Sciatic nerve (tissue), 2 donors: ENCODE measurements at places on chromosomes 7 and 10. TPM values are rescaled to one million over a fixed set of nuclear protein-coding genes. Genes with fewer than 3 reads are reported as not detected.

CYP3A5 gene
- 4.6 TPM for total RNA-seq

MYOF gene
- total RNA-seq, result 76.2 TPM

SFTPA1 gene
- total RNA-seq, result 6.3 TPM

CFAP69 gene
- total RNA-seq, result 36.1 TPM

ZNF467 gene
- total RNA-seq, result 10.1 TPM

ELOVL3 gene
- total RNA-seq, result not detected

PRTFDC1 gene
- total RNA-seq, result 4.7 TPM

AIFM2 gene
- total RNA-seq, result 14.1 TPM

ABCA13 gene
- 7.6 TPM for total RNA-seq

CTTNBP2 gene
- total RNA-seq, result 21.5 TPM

FRAT1 gene
- 4.1 TPM for total RNA-seq

MYO1G gene
- 8.8 TPM for total RNA-seq

CCDC3 gene
- 114 TPM for total RNA-seq

DPYSL4 gene
- 0.31 TPM for total RNA-seq

AASS gene
- 54.3 TPM for total RNA-seq

DNA sequence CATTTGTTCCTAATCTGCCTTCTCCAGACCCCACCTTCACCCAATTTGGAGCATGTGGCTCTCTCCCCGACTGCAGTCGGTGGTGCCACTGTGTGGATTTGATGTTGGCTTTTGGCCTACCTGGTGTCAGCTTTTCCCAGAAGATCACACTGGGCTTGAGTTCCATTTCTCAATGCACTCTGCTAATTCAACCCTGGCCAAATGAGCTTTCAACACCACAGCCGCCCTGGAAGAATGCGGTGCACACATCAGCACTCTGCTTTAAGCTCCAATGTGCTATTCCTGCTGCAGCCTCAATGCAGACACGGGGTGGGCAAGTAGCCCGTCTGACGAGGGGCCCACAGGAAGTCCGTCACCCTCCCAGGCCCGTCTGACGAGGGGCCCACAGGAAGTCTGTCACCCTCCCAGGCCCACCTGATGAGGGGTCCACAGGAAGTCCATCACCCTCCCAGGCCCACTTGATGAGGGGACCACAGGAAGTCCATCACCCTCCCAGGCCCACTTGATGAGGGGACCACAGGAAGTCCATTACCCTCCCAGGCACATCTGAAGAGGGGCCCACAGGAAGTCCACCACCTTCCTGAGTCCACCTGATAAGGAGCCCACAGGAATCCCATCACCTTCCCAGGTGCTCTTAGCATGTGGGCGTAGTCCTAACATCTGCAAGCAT, 64.4 kb downstream of the ASB13 start:
- no peak for DNase-seq

DNA sequence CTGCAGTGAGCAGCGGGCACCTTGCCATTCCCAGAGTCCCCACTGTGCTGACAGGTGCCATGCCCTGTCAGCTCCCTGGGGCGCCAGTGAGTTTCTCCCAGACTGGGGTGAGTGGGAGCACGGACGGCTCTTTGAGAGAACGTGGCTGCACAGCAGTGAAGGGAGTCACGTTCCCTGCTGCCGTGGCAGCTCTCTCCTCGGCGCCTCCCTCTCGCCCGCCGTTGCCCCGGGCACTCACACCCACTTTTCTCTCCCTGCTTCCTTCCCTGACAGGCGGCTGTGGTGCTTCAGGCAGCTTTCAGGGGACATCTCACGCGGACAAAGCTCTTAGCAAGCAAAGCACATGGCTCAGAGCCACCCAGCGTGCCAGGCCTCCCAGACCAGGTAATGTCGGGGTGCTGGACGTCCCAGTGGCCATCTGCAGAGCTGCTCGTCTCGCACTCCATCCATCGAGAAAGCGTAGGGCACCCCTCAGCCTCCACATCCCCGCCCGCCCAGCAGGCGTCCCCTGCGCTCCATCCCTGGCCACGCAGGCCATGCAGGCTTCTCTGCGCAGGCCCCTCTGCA, 27.1 kb upstream of the TTYH3 start:
- DNase-seq, result no peak

- DNase-seq, result no peak
Measured at GRCh38 chr10:113450046-113450804, 102.6 kb upstream of the HABP2 start.

- no peak for DNase-seq
Measured at GRCh38 chr10:47365431-47366180, 17.4 kb downstream of the RBP3 start.

GRCh38 chr7:22672846-22673680, 53.9 kb upstream of the IL6 start:
- no peak for DNase-seq

GRCh38 chr10:71371750-71372166, 25.0 kb upstream of the CDH23 start:
- no peak for DNase-seq

- DNase-seq, result no peak
Measured at GRCh38 chr7:1060315-1061072, 16.1 kb downstream of the GPR146 start.

- no peak for DNase-seq
Measured at GRCh38 chr10:129854796-129855705, 109.0 kb downstream of the EBF3 start.

GRCh38 chr10:35884657-35885071, 242.6 kb upstream of the FZD8 start:
- DNase-seq, result no peak

DNA sequence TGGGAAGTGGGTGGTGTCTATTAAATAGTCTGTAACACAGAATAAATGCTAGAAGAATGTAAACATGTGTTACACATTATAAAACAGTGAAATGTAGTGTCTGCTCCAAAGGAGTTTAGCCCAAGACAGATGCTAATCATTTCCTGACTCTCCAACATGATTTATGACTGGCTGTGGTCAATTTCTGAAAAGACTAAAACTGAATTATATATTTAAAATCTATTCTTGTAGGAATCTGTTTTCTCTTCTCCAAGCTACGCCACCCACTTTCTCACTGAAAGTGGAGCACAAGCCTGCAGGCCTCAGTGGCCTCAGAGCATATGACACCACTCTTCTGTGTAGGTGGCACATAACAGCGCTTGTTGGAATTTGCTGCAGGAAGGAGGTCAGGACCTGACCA, 44.4 kb downstream of the CTTNBP2 start:
- DNase-seq, result no peak

- no peak for DNase-seq
Measured at GRCh38 chr7:104240401-104240800, 32.6 kb upstream of the ORC5 start.

- no peak for DNase-seq
Measured at GRCh38 chr7:92622685-92623084, 32.5 kb upstream of the FAM133B start.

DNA sequence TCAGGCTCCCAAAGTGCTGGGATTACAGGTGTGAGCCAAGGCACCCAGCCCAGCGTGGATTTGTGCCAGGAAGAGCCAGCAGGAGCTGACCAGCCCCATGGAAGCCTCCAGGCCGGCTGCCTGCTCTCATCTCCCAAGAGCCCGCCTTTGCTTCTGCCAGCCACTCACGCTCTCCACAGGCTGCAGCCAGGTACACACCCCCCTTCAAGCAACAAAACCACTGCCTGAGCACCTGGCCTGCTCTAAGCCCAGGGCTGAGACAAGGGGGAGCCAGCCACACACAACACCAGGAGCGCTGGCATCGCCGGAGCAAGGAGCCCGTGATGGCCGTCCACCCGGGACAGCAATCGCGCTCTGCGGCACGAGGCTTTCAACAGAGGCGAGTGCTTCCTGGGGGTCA, 34.5 kb downstream of the MAD1L1 start:
- DNase-seq, result no peak

DNA sequence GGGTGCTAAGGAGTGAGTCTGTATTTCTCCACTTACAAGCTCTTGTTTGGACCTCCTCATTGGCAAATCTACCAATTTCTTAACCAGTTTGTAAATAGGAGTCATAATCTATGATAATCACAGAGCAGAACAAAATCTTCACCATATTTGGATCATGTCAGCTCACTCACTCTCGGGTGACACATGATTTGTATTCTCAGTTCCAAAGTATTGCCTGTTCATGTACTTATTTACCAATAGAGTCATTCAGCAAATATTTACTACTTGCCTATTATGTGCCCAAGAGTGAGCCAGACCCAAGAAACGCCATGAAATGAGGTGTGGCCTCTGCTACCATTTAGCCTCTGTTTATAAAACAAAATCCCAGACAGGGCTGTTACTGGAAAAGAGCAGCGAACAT, 114.8 kb downstream of the TSPAN12 start:
- DNase-seq, result no peak

DNA sequence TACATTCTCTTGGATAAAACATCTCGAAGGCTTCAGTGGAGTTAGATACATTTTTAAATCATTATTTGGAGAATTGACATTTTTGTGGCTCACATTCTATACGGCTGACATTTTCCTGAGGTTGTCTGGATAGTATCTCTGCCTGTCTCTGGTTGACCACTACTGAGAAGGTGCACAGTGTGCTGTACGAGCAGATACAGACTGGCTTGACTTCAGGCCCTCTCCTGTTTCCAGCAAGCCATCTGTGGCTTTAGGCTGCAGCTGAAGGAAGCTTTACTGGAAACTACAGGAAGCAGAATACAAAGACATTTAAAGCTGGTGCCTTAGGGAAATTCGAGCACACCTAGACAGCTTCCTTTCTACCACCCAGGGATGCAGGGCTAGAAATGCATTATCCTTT, 39.3 kb upstream of the RSU1 start:
- no peak for DNase-seq

- DNase-seq, result peak; percentile 22
Measured at GRCh38 chr10:11863353-11864109, 40.4 kb downstream of the PROSER2 start.

- DNase-seq, result no peak
Measured at GRCh38 chr10:89879121-89879520, 177.7 kb downstream of the KIF20B start.

DNA sequence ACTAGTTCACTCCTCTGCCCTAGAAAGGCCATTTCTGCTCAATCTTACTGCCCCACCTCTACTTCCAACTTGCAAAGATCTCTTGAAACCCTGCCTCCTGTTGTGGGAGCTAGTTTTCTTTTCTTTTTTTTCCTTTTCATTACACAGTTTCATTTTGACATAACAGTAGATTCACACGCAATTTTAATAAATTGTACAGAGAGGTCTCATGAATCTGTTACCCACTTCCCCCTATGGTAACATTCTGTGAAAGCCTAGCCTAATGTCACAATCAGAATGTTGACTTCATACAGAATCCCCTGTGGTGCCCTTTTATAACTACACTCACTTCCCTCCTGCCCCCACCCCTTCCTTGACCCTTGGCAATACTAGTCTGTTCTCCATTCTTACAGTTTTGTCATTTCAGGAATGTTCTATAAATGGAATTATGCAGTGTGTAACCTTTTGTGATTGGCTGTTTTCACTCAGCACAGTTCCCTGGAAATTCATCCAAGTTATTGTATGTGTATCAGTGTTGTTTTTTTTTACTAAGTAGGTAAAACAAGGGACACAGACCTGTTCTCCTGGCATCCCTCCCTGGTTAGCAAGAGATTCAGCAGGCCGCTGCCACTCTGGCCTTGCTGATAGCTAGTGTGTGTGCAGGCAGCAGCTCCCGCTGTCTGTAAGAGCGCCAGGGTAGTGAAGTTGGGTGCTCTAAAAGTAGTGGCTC, 21.5 kb downstream of the CHST3 start:
- no peak for DNase-seq

DNA sequence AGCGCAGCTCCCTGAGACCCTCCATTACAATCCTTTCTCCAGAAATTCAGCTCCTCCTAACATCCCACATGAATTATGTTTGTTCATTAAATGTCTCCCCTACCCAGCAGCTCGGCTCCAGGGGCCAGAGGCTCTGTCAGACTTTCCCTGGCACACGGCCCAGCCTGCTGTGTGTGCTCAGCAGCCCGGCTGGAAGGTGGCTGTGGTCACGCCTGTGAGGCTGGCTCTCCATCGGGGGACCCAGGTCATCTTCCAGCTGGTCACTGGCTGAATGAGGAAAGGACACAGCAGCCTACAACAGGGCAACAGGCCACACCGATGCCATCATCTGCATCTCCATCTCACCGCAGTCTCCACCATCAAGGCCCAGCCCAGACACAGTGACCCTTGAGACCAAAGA, 219.8 kb downstream of the MAD1L1 start:
- peak; percentile 59 for DNase-seq

GRCh38 chr10:76523791-76524351, 1092.4 kb downstream of the LRMDA start:
- DNase-seq, result no peak

DNA sequence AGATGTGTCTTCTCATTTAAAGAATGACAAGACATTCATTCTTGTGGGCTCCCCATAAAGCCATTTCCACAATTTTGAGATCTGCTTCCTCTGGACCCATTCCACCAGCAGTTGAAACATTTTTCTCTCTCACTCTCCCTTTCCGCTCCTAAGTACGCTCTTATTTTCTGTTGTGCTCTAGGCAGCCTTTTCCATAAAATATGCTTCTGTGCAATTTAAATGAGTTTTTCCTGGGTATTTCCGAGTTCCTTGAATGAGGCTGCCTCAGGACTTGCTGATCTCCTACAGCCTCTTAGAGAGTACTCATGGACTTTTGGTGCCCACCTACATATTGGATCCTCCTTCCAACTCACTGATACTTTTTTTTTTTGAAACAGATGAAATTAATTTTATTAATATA, 23.6 kb upstream of the AKR1D1 start:
- no peak for DNase-seq

DNA sequence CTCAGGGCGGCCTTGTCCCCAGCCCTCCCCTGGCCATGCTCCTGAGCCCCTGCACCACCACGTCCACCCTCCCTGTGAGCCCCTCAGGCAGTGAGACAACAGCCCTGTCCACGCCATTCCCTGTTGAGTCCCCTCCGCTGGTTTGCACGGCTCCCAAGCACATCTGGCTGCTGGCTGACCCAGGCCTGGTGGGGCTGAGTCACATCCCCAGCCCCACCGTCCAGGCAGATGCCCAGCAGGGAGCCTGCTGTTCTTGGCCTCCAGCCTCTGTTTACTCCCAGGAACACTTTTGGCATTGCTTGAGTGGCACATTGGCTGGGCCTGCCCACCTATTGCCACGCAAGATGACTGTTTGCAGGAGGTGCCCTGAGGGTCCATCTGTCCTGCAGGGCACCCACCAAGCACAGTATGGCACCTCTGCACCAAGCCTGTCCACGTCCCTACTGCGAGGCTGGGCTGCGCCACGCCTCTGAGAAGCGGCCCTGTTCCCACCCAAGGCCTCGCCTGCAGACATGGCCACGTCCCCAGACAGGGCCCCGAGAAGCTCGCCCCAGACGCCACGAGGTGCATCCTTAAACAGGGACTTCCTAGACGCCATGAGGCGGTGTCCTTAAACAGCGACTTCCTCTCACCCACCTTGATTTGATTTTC, 48.4 kb upstream of the INPP5A start:
- peak; percentile 47 for DNase-seq

GRCh38 chr7:64884913-64885370, 18.1 kb upstream of the ZNF273 start:
- no peak for DNase-seq

- no peak for DNase-seq
Measured at GRCh38 chr10:70441895-70442309, 421 bp upstream of the NODAL start.

GRCh38 chr7:28473571-28474281, 61.4 kb downstream of the CREB5 start:
- DNase-seq, result no peak

GRCh38 chr7:47536661-47537611, 45.0 kb downstream of the TNS3 start:
- peak; percentile 79 for DNase-seq
